Activated CD4-positive, alpha-beta memory T cell treated with anti-CD3 and anti-CD28 coated beads, Interleukin-2, amount 10 ng/mL, durations not matched to agents 7 days and 5 days (primary cell): ENCODE measurements at places on chromosomes 12 and 14.

GRCh38 chr12:104482113-104482512 is 25.4 kb downstream of the CHST11 start:
- no peak for DNase-seq

- DNase-seq: no peak
Observed at GRCh38 chr14:101810897-101811621, 49.5 kb downstream of the PPP2R5C start.

- DNase-seq: no peak
Observed at GRCh38 chr12:120546050-120546386, 11.9 kb downstream of the RNF10 start.

GRCh38 chr14:93734086-93734822 is 54.0 kb downstream of the PRIMA1 start:
- DNase-seq: no peak

- DNase-seq: no peak
Observed at GRCh38 chr14:34536951-34537676, 2.4 kb downstream of the EAPP start.
